ENCODE measurements at places on chromosomes 1 and 21.

DNA sequence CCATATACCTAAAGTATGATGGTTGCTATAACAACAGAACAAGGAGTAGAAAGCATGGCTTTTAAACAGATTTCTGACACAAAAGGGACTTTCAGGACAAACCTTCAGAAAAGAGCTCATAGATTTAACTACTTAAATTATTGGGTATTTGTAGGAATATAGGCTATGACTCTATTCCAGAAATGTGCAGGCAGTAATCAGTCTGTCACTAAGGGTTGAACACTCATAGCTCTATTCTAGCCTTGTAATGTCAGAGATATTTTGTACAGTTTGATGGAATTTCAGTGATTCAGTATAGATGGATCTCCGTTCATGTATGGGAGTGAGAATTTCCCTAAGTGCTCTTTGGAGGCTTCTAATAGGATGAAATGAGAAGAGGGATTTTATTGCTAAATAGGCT is 82.8 kb downstream of the EXTL2 start:
- no peak for DNase-seq

DNA sequence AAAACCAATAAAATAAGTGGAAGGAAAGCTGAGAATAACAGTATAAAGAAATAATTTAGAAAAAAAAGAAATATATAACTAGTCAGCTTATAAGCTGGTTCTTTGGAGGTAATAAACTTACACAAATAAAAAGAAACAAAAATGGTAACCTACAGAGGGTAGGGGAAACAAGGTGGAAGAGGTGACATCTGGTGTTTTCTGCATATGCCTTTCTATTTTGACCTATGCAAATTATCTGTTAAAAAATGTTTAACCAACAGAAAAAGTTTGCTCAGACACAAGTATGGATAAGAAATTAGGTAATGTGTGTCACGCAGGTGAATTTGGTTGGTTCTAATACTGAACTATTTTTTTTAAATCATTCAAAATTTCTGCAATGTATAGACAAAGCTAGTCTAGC is 53.6 kb upstream of the DMRTA2 start:
- no peak for DNase-seq

GRCh38 chr1:64550510-64550909 is 80.6 kb downstream of the CACHD1 start:
- DNase-seq: no peak

- no peak for DNase-seq
These were observed 1.5 kb downstream of the PARP1 start for GRCh38 chr1:226406401-226406881.

DNA sequence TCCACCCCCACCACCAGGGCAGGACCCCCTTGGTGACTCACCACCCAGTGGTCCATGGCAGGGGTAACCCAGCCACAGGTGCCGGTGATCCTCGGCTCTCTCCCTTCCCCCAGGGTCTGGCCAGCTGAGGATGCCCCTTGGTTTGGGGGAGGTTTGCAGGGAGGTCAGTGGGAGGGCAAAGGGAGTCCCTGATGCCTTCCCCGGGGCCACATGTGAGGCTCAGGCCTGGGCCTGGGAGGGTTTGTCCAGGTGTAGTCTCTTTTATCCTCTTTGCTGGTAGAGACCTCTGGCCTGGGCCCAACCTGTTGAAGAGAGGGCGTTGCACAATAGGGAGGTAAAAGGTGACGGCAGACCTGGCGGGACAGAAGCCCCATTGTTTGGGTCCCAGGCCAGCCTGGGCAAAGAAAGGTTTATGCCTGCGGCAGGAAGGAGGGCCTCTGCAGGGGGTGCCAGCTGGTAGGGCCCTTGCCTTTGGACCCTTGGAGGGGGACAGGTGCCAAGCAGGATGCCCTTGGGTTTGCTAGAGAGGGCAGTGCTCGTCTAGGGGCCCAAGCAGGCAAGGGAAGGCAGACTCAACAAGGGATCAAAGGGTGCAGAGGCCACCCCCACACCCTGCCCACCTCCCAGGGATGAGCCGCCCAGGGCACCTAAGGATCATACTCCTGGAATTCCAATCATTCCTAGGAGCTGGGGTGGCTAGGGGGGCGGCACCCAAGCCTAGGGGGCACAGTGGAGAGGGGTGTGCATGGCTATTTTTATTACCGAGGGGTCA is 760 bp upstream of the TINAGL1 start:
- no peak for DNase-seq

DNA sequence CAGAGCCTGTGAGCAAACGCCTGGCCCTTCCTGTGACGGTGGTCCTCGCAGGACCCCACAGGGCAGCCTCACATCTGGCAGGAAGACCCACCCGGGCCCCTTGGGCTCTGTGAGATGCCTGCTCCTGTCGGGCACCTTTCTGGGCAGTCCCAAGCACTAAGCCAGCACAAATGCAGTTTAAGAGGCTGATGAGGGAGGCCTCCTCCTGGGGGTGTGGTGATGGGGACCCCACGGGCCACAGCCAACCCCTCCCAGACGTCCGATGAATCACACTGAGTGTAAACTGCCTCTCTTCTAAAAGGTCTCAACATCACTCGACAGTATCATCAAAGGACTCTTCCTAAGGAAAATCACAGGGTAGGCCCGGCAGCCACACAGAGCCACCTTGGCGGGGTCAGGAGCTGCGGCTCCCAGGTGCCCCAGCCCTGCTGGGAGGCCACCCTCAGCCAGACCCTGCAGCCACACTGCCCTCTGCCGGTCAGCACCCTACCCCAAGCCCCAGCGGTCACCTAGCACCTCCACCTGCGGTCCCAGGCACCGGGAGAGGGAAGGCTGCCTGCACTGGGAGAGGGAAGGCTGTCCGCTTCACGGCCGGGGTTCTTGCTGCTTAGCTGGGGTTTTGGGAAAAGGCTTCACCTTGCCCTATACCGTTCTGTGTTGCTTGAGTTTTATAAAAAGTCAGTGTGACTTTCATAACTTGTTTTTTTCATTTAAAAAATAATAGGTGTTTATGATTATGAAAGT is 3.9 kb upstream of the PRKCZ start:
- DNase-seq: peak; percentile 41

- DNase-seq: no peak
These were observed 14.0 kb downstream of the ATP5PO start for GRCh38 chr21:33901412-33902288.
